ENCODE measurements at places on chromosomes 5 and 9.
A peak's percentile ranks its signal among the peaks of the same experiment; 100 is the strongest.

- DNase-seq = no peak
These were observed 30.6 kb downstream of the KDM4C start for GRCh38 chr9:6788162-6789016.

GRCh38 chr5:6711409-6712141 lies 1.7 kb upstream of the TENT4A start:
- no peak for DNase-seq

DNA sequence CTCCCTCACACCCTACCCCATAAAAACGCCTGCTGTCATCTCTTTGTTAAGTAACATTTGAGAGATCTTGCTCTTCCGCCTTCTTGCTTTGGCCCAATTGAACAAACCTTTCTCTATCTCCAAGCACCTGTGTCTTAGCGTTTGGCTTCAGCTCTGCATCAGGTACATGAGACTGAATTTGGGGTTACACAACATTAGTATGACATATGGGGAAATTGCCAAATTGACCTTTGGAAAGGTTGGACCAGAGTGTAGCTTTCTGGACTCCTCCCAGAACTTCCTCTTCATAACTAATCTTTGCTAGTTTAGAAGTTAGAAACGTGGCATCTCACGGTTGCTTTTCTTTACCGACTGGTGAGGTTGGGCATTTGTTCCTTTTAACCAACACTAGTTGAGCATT lies 3.5 kb upstream of the EXOSC3 start:
- DNase-seq = no peak

GRCh38 chr5:72711351-72711750 lies 105.1 kb upstream of the TNPO1 start:
- no peak for DNase-seq

GRCh38 chr9:109715344-109715743 lies 64.7 kb upstream of the PALM2AKAP2 start:
- no peak for DNase-seq

GRCh38 chr9:21454149-21454548 lies 13.9 kb downstream of the IFNA1 start:
- DNase-seq = no peak

DNA sequence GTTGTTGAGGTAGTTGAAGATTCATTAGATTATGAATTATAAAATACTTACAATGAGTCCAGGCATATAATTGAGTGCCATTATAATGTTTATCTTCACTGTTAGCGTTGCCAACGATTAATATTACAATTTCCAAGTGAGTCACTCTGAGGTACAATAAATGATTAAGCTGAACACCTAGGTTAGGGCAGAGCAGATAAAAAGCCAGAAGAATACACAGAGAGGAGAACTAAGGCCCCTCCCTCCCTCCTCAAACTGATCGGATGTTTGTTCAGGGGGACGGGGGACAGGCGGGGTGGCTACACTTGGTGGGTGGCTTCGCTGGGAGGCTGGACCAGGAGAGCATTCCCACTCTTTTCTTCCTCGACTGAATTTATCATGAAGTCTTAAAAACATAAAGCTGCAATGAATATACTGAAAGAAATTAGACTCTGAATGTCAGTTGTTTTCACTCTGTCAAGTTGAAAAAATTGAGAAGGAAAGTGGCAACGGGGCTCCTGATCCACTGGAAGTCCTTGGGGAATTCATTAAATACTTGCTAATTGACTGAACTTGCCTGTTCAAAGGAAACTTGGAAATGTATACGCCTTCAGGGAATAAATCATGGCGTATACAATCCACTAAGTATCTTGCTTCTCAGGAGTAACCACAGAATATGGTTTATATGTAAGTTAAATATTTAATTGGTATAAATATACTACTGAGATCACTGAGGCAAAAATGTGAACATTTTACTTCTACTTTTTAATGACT lies 198.1 kb downstream of the TSSK1B start:
- DNase-seq = no peak

DNA sequence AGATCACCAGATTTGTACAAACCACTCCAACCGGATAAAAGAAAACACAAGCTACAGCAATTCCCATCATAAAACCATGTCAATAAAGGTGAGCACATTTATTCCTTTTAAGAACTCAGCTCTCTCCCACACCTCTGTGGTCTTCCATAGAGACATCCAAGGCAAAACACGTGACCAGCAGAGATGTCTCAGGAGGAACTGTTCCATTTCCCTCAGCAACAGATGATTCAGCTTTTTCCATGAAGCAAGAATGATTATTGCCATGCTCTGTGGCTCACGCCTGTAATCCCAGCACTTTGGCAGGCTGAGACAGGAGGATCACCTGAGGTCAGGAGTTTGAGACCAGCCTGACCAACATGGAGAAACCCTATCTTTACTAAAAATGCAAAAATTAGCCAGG lies 15.8 kb downstream of the GZMK start:
- no peak for DNase-seq

DNA sequence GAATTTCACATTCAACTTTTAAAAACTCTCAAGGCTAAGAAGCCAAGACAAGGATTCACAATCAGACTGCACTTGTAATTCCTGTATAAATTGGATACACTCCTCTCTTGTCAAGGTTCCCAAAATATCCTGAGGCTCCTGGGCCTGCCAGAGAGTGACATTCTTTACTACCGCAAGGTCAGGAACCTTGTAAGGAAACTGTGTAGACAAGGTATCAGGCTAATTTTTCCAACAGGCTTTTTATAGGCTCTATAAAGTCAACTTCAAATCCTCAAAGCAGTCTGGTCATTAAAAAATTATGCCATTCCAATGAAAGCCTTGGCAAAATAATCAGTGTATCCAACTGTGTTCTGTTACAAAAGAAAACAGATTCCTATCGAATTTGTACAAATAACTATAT lies 15.5 kb upstream of the PAIP1 start:
- no peak for DNase-seq

DNA sequence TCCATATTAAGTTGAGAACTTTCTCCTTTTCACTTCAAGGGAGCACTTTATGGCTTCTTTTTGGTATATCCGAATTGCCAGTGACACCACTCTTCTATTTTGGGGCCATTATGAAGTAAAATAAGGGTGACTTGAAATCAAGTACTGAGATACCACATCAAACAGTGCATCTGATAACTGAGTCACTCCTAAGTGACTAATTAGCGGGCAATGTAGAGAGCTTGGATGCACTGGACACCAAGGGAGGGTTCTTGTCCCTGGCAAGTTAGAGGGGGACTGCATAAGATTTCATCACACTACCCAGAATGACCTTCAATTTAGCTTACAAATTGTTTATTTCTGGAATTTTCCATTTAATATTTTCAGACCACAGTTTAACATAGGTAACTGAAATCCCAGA lies 813.9 kb upstream of the CDH10 start:
- no peak for DNase-seq

- DNase-seq = no peak
These were observed 436.1 kb downstream of the CDH10 start for GRCh38 chr5:24208686-24209106.

GRCh38 chr9:17881371-17881770 lies 302.5 kb downstream of the SH3GL2 start:
- DNase-seq = no peak

- DNase-seq = no peak
These were observed 1116.2 kb upstream of the EDIL3 start for GRCh38 chr5:85500869-85501268.

- DNase-seq = peak; percentile 41
These were observed 23.4 kb downstream of the HNRNPK start for GRCh38 chr9:83956436-83957247.

DNA sequence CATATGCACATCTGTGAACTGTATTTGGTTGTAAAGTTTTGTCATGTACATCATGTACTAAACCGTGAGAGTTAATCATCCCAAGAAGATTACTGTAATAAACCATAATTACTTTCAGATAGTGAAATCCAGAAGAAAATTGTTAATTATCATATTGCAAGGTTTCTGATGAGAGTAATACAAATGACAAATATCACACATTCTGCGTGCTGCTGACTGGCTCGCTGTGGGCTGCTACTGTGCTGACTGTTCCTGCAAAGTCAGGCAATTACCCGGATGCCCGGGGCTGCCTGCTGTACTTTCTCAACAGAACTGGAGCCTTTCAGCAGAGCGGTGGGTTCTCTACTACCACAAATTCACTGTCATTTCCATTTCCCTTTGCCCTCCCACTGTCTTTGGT lies 68.3 kb downstream of the SMARCA2 start:
- no peak for DNase-seq
